ENCODE measurements at places on chromosomes 3 and 15. TPM values are rescaled to one million over a fixed set of nuclear protein-coding genes. Genes with fewer than 3 reads are reported as not detected.

PLSCR4 gene
- polyA plus RNA-seq: 0.05 TPM

GRCh38 chr3:72449551-72449950 lies 398.7 kb downstream of the SHQ1 start:
- DNase-seq: no peak

- no peak for DNase-seq
Observed at GRCh38 chr3:184740509-184741258, 28.8 kb upstream of the MAGEF1 start.

A4GNT gene
- polyA plus RNA-seq: not detected

GRCh38 chr15:82805994-82806406 lies at the start of gene FSD2:
Gene FSD2, minus strand, starts transcription at chr15:82806069. Its CDS starts 18,679 bp downstream, at chr15:82787390.
- no peak for DNase-seq

NUP210 gene
- polyA plus RNA-seq: 1.8 TPM

DNA sequence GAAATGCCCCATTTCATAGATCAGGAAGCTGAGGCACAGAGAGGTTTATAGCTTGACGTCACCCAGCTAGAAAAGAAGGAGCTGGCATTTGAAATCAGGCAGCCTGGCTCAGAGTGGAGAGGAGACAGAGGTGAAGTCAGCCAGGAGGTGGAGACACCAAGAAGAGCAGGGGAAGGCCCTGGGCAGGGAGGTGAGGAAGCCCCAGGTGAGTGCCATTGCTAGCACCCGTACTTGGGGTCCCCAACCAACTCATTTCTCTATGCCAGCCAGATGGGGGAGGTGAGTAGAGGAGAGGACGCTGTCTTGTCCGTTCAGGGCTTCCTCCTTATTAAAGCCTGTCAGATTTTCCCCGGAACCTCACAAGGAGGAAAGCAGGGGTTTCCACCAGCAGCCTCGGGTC lies 149.6 kb upstream of the TLE3 start:
- no peak for DNase-seq

DNA sequence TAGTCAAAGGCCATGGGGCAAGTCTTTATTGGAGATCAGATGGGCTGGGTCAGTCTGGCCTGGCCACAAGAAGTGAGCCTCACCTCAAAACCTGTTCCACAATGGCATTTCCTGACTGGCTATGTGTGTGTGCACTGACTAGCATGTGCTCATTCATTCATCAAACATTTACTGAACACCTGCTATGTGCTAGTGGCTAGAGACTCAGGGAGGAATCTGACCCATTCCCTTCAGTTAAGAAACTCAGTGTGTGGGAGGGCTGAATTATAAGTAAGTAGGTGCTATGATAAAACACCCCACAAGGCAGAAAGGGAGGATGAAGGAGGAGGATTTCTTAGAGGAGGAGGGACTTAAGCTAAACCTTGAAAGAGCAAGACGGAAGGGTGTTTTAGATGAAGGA lies 5.4 kb upstream of the CGNL1 start:
- no peak for DNase-seq

- DNase-seq: no peak
Observed at GRCh38 chr3:188782613-188783124, 389.1 kb upstream of the TPRG1 start.

DNA sequence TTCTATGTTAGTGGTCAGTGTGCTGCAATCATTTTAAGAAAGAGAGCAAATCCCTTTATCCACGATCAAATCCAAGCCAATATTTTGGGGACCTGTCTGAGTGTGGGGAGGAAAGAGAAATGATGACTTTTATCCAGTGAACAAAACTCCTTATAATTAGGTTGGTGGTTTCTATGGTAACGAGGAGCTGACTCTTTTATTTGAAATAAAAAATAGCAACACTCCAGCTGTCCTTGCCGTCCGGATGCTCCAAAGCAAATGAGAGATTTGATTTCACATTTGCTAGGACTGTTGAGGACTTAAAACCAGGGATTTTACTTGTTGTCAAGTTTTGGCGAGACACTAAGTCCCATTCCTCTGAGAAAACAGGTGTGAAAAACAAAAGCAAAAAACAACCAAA lies 154.0 kb upstream of the PRICKLE2 start:
- no peak for DNase-seq

MYH15 gene
- polyA plus RNA-seq: 3.2 TPM

CHRD gene
- polyA plus RNA-seq: 0.57 TPM

MESP2 gene
- polyA plus RNA-seq: 0.21 TPM

DNA sequence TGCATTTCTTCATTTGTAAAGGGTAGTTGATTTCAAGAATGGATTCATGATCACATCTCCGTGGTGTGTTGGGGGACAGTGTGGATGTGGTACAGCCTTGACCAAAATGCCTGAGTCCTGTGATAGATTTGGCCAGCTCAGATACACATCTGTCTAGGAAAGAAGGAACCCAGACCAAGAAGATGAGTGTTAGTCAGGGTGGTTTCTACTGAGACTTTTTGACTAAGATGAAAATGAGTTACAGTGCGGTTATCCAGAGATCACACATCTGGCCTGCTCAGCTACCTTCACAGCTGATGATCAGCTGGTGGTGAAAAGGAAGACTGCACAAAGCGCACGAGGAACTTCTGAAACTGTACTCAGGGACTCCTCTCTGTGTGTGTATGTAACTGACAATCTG lies 68.0 kb downstream of the FNDC3B start:
- no peak for DNase-seq

ERC2 gene
- polyA plus RNA-seq: 2.4 TPM

DNA sequence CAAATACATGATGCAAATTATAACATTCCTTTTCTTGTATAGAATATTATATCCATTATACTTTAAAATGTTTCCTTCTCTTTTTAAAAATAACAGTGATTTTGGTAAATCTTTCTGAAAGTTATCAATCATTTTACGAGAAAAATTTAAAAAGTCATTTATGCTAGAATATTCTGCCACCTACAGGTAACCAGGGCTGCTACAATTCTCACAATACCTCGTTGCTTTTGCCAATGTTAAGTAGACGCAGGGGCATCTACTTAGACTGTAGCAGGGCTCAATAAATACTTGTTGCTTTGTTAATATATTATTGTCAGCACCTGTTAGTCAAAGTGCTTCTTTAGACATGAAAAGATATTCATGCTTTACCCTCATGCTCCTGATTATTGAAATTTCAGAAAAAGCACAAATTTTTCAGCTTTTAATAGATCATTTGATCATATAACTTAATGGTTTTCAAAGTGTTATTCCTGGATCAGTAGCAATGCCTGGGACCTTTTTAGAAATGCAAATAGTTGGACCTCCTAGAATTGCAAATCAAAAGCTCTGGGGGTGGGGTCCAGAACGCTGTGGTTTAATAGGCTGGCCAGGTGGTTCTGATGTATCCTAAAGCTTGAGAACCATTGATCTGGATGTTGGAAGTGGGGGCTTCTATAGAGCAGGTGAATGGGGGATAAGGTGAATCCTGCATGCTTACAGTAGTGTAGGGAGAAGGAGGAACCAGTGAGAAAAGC lies 223.6 kb upstream of the PDZRN3 start:
- DNase-seq: peak; percentile 48

DNA sequence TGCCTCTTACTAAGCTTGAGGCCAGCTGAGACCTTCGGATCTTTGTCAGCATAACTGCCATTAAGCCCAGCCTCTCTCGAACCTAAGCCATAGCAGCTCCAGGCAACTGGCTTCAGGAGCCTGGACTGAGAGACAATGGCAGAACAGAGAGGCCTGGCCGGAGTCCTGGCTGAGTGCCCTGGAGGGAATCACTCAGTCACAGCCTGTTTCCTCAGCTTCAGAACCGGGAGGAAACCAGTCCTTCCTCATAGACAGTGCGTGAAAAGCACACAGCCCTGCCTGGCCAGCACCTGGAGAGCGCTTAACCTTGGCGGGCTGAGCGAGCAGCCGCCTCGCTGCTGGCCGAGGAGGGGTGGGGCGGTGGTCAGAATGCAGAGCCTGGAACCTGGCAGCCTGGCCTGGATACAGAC lies 21.6 kb downstream of the RNU5B-1 start:
- peak; percentile 71 for DNase-seq

- no peak for DNase-seq
Observed at GRCh38 chr15:51403946-51404695, 62.7 kb downstream of the GLDN start.

DNA sequence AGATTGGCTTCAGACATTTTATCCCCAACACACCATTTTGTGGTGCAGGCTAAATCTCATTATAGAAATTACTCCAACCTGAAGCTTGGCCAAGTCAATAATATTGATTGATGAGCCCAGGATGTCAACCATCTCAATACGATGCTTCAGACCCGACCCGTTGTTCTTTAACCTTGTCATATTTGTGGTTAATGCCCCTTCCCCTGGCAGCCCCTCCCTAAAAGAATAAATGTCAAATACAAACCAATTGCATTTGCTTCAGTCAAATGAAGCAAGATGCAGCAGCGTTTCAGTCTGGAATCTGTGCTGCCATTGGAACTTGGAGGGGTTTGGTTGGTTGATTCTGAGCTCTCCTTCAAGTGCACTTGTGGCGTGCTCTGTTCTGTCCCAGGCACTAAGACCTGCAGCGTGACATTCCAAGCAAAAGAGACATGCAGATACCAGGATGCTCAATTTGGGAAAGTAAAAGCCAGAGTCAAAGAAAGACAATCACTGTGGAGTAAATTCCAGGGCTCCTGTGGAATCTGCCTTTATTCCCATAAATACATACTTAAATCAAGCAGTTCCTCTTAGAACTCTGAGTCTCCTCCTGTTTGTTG lies 23.8 kb upstream of the PSMD6 start:
- DNase-seq: no peak

VPS8 gene
- 12.8 TPM for polyA plus RNA-seq

ACSBG1 gene
- 0.02 TPM for polyA plus RNA-seq

LRTM1 gene
- polyA plus RNA-seq: not detected

WDR49 gene
- not detected for polyA plus RNA-seq

DNA sequence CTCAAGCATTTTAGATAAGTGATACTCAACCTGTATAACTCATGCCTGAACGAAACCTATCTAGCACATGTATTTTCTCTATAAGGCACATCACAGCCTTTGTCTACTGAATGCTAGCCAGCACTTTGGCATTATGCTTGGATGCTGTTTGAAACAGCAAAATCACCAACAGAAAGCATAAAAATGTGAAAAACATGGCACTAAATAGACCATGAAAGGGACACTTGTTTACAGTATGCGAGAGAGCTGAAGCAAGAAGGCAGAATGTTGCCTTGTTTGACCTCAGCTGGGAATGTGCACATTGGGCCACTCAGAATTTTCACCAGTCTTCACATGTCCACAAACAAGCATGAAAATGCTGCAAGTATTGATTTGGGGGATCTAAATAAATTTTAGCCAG lies 59.5 kb downstream of the MINDY2 start:
- DNase-seq: no peak

TPRG1 gene
- 1.8 TPM for polyA plus RNA-seq

FILIP1L gene
- polyA plus RNA-seq: 26.8 TPM

GRCh38 chr3:31105438-31106077 lies 211.1 kb upstream of the GADL1 start:
- no peak for DNase-seq

DNA sequence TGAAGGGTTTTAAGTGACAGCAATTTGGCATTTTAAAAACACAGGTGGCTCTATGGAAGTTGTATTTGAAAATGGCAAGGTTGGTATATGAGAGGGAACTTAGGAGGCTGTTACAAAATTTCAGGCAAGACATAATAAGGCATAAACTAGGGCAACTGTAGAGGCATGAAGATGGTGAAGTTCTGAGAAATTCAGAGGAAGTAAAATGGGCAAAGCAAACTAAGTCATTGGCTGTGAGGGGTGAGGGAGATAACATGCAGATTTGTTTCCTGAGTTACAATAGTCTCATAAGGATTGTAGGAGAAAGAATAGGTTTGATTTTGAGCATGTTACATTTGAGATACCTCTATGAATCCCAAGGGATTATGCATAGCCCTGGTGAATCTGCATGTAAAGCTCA lies 302.9 kb upstream of the ARHGEF26 start:
- no peak for DNase-seq

GOLGA6A gene
- not detected for polyA plus RNA-seq

- DNase-seq: no peak
Observed at GRCh38 chr3:150158943-150159625, 188.4 kb upstream of the PFN2 start.

- DNase-seq: no peak
Observed at GRCh38 chr15:54605043-54605442, 591.7 kb downstream of the RSL24D1 start.

RABL3 gene
- polyA plus RNA-seq: 3.5 TPM

DNA sequence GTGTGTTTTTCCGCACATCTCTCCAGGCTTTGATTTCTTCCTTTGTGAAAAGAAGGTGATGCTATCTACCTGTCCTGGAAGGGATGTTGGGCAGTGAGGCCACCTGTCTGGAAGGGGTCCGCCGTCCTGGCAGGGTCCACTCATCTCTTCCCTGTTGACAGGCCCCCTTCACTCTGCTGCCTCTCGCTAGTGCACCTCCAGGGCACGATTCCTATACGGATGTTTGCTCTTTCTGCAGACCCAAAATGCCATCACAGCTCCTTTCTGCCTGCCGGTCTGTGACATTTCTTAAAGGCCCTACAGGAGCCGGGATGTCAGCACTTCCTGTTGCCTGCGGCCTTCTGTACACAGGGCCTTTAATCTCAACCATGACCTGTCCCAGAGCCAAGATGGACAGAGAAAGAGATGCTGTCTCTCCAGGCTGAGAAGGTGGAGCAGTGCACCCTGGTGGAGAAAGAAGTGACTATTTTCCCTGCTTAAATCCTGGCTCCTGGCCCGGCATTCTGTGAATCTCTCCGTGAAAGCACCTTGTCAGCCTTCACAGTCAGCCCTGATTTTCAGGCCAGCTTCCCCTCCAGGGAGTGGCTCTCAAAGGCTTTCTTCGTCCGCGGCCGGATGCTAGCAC lies 7.4 kb downstream of the FAM3D start:
- DNase-seq: peak; percentile 36

GRCh38 chr3:104673981-104674380 lies 692.7 kb upstream of the ALCAM start:
- DNase-seq: no peak

- DNase-seq: no peak
Observed at GRCh38 chr3:1079662-1080061, 13.2 kb upstream of the CNTN6 start.

DNA sequence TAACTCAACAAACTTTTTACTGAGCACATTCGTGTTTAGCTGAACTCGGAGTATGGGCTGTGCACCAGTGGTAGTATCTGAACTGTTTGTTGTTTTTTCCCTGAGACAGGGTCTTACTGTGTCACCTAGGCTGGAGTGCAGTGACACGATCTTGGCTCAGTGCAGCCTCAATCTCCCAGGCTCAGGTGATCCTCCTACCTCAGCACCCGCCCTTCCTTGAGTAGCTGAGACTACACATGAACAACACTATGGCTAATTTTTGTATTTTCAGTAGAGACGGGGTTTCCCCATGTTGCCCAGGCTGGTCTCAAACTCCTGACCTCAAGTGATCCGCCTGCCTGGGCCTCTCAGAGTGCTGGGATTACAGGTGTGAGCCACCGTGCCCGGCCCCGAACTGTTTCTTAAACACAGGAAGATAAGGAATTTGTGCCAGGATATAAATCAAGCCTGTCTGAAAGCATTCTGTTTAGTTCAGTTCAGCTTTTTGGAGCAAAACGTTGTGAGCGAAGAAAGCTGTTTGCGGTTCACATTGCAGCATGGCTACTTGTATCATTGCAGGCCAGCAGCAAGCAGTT lies 40.4 kb upstream of the SKOR1 start:
- DNase-seq: no peak

- no peak for DNase-seq
Observed at GRCh38 chr3:158312560-158313141, 202.8 kb downstream of the RSRC1 start.
